ENCODE measurements at places on chromosomes 3 and 15. TPM values are rescaled to one million over a fixed set of nuclear protein-coding genes. Genes with fewer than 3 reads are reported as not detected.

DNA sequence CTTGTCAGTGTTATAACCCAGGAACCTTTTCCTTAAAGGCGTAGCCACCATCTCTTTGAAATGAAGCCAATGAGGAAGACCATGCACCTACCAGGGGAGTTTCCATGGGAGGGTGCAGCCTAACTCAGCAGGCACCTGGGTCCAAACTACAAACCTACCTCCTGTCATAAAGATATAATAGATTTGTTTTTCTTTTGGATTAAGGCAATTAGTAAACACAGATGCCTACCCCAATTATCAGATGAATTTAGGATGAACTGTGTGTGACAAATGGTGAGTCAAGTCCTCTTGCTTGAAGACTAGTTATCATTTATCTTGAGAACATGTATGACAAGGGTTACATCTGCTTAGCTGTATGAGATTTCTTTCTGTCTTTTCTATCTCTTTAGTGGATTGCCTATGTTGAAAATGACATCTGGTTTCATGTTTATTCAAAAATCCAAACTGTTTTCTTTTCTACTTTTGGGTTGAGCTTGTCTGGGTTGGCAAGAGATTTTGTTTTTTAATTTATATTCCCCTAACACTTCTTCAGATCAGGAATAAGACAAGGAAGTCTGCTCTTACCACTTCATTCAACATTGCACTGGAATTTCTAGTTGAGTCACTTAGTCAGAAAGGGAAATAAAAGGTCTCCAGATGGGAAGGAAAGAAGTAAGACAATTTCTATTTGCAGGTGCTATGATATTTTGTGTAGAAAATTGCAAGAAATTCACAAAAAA lies 149.9 kb downstream of the NEK10 start:
- no peaks in the 10 kb centered on the region for H3K36me3 ChIP-seq
- no peak overlapping the region for H3K4me3 ChIP-seq
- no peak for DNase-seq
- no peaks in the 10 kb centered on the region for H3K4me1 ChIP-seq

DNA sequence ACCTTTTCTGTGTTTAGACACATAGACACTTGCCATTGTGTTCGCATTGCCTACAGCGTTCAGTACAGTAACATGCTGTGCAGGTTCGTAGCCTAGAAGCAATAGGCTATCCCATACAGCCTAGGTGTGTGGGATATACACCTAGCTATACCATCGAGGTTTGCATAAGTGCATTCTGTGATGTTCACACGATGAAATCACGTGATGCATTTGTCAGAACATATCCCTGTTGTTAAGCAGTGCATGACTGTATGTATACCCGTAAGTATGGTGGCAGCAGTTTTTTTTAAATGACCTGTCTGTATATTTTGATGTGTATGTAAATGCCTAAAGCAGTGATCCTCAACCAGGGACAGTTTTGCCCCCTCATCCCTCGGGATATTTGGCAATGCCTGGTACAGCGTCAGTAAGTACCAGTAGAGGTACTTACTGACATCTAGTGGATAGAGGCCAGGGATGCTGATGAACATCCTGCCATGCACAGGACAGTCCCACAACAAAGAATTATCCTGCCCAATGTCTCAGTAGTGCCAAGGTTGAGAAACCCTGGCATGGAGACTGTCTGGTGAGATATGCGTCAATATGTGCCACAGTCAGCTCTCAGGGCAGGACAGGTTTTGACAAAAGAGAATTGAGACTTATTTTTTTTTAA lies 129.1 kb downstream of the HCN4 start:
- no peaks in the 10 kb centered on the region for H3K4me1 ChIP-seq
- H3K27me3 ChIP-seq: no peaks in the 10 kb centered on the region
- no peak overlapping the region for H3K27ac ChIP-seq
- no peak for DNase-seq
- no peaks in the 10 kb centered on the region for H3K36me3 ChIP-seq

DNA sequence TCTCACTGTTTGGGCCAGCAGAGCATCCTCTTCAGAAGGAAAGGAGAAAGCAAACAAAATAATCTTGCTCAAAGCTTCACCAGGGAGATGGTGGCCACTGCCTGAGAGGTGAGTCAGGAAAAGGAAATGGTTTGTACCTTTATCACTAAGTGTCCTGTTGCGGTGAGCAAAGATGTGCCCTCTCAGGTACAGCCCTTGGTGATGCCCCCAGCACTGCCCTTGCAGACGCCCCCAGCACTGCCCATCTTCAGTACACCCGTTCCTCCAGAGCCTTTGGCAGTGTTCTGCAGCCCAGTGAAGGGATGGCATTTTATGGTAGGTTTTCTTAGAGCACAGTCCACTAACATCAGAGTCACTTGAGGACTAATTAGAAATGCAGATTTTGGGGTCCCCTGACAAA lies 92.3 kb downstream of the ZNF621 start:
- no peaks in the 10 kb centered on the region for H3K27me3 ChIP-seq
- no peak overlapping the region for H3K4me3 ChIP-seq
- no peak overlapping the region for H3K27ac ChIP-seq
- H3K36me3 ChIP-seq: no peaks in the 10 kb centered on the region
- H3K4me1 ChIP-seq: no peaks in the 10 kb centered on the region

GRCh38 chr15:34810443-34811129 lies 15.2 kb upstream of the ACTC1 start:
- H3K4me3 ChIP-seq: no peak overlapping the region
- no peak overlapping the region for H3K27ac ChIP-seq
- H3K27me3 ChIP-seq: no peaks in the 10 kb centered on the region
- H3K36me3 ChIP-seq: no peaks in the 10 kb centered on the region
- no peaks in the 10 kb centered on the region for H3K4me1 ChIP-seq

The IQCB1 gene
- 3.8 TPM for total RNA-seq

The UQCRC1 gene
- total RNA-seq: 329 TPM

DNA sequence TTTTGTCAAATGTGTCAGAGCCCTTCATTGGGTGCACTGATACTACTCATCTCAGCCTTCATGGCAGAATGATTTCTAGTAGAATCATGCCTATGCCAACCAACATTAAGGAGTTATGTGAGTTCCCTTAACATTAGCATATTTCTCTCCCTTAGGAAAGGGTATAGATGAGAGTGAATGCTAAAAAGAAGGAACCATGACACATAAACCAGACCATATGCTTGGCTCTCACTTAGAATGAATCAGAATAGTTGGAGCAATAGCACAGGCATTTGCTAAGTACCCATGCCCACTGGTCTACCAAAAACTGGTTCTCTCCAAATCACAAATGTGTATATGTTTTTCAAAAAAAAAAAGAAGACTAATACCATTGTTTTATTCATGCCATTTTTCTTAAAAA lies 51.1 kb downstream of the STRIT1 start:
- no peak overlapping the region for H3K27ac ChIP-seq
- DNase-seq: no peak
- H3K4me3 ChIP-seq: no peak overlapping the region
- H3K27me3 ChIP-seq: no peaks in the 10 kb centered on the region
- H3K4me1 ChIP-seq: no peaks in the 10 kb centered on the region

The SLC22A13 gene
- 0.16 TPM for total RNA-seq

GRCh38 chr3:37608061-37608702 lies 253.5 kb upstream of the CTDSPL start:
- DNase-seq: no peak
- no peaks in the 10 kb centered on the region for H3K36me3 ChIP-seq
- peaks cover 12% of the 10 kb centered on the region for H3K4me1 ChIP-seq
- H3K27ac ChIP-seq: peak overlapping the region; percentile 0
- H3K27me3 ChIP-seq: no peaks in the 10 kb centered on the region

DNA sequence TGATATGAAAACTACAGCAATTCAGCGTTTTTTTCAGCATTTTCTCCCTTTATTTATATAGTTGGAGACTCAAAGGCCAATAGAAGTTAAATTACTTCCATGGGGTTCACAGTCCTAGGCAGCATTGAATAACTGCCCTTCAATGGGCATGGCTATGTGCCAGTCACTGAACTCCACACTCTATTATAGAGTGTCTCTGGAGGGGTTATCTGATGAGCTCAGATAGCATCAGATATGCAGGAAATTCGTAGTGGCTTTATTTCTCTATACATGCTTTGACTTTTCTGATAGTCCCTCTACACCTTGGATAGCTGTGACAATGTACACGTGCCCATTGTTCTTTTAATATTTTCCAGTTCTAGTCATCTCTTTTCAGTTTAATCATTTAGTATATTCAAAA lies 396.9 kb upstream of the CBLB start:
- no peak overlapping the region for H3K27ac ChIP-seq
- no peaks in the 10 kb centered on the region for H3K4me1 ChIP-seq
- H3K36me3 ChIP-seq: no peaks in the 10 kb centered on the region
- no peak for DNase-seq
- H3K4me3 ChIP-seq: no peak overlapping the region
- no peaks in the 10 kb centered on the region for H3K27me3 ChIP-seq

GRCh38 chr3:102255736-102256135 lies 179.1 kb upstream of the ZPLD1 start:
- DNase-seq: no peak
- H3K4me3 ChIP-seq: no peak overlapping the region
- H3K27ac ChIP-seq: no peak overlapping the region
- no peaks in the 10 kb centered on the region for H3K27me3 ChIP-seq
- no peaks in the 10 kb centered on the region for H3K36me3 ChIP-seq
- no peaks in the 10 kb centered on the region for H3K4me1 ChIP-seq

DNA sequence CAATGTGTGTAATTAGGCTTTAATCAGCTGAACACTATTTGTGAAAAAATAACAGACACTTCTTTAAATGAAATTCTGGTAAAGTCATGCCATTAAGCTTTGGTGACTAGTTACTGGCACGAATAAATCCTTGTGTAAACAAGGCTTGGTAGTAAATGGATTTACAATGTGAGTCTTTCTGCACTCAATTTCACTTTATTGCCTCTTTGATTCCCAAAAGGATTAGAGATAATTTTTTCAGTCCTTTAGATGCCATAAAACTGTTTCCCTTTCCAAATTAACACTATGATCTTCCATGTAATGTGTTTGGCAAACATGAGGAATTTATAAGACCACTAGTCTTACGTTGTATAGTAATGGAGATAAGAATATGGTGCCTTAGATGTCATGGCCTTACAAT lies 339.5 kb upstream of the DNAJC19 start:
- no peaks in the 10 kb centered on the region for H3K36me3 ChIP-seq
- no peak overlapping the region for H3K4me3 ChIP-seq
- no peak overlapping the region for H3K27ac ChIP-seq
- no peaks in the 10 kb centered on the region for H3K4me1 ChIP-seq
- DNase-seq: no peak

DNA sequence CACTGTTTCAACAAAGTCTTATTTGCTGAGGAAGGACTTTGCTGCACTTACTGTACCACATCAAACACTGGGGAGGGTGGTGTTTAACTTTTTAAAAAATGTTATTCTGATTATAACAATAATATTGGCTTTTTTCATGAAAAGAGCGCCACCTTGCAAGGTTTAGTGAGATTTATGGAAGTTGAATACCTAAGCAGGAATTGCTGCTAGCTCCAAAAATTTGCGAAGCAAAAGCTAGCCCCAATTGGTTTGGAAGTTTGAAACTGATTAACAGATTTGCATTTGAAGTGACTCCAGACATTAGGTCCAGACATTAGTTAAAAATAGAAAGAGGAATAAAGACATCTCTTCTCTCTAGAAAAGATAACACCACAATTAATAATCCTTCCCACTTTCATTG lies 6.7 kb downstream of the ZIC1 start:
- H3K4me3 ChIP-seq: no peak overlapping the region
- H3K4me1 ChIP-seq: no peaks in the 10 kb centered on the region
- DNase-seq: no peak
- no peak overlapping the region for H3K27ac ChIP-seq

DNA sequence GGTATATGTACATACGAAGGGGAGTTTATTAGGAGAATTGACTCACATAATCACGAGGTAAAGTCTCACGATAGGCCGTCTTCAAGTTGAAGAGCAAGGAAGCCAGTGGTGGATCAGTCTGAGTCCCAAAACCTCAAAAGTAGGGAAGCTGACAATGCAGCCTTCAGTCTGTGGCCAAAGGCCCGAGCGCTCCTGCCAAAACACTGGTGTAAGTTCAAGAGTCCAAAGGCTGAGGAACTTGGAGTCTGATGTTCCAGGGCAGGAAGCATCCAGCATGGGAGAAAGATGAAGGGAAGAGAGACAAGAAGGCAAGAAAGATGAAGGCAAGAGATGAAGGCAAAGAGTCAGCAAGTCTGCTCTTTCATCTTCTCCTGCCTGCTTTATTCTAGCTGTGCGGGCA lies 16.8 kb upstream of the LRRN1 start:
- H3K36me3 ChIP-seq: no peaks in the 10 kb centered on the region
- H3K27ac ChIP-seq: no peak overlapping the region
- H3K4me1 ChIP-seq: no peaks in the 10 kb centered on the region

GRCh38 chr3:153679714-153680113 lies 441.5 kb upstream of the ARHGEF26 start:
- no peaks in the 10 kb centered on the region for H3K4me1 ChIP-seq
- H3K27me3 ChIP-seq: no peaks in the 10 kb centered on the region
- DNase-seq: no peak
- H3K27ac ChIP-seq: no peak overlapping the region
- no peak overlapping the region for H3K4me3 ChIP-seq

DNA sequence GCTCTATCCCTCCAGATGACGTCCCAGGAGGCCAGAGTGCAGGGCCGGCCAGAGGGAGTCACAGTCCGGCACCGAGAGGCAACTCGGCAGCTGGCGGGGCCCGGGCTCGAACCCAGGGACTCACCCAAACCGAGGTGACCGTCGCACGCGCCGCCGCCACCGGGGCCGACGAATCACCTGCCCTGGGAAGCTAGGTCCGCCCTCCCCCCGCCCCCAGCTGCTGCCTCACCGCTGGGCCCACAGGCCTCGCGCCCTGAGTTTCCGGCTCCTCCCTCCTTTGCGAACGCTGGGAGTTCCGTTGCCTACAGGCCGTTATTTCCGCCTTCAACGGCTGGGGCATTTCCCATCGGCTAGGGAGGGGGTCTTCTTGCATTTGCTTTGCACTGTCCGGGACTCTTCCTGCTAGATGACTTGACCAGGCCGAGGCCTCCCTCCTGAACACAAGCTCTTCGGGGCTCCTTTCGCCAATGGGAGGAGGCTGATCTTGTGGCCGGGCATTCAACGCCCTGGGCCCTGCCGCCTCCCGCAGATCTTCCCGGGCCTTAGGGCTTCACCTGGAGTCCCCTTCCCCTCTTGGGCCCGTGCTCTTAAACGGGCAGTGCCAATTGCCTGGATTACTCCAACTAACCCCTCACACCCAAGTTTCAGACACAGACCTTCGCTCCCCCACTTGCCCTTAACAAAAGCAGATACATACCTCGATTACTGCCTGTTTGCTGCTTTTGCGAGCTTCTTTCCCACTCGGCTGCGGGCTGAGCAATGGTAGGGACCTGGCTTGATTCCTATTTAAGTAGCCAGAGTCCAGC lies at the start of gene SNUPN:
SNUPN (minus strand) TSS at position 184 of the 806 bp plus-strand sequence. CDS start 4,674 bp downstream, outside the sequence.
- no peaks in the 10 kb centered on the region for H3K27me3 ChIP-seq
- H3K36me3 ChIP-seq: no peaks in the 10 kb centered on the region
- no peaks in the 10 kb centered on the region for H3K4me1 ChIP-seq
- peak; percentile 96 for DNase-seq
- peak within 1 kb of the TSS; percentile 98 for H3K27ac ChIP-seq
